Gastroesophageal sphincter (tissue), 4 donors: ENCODE measurements at places on chromosomes 1 and 21.
A peak's percentile ranks its signal among the peaks of the same experiment; 100 is the strongest.

DNA sequence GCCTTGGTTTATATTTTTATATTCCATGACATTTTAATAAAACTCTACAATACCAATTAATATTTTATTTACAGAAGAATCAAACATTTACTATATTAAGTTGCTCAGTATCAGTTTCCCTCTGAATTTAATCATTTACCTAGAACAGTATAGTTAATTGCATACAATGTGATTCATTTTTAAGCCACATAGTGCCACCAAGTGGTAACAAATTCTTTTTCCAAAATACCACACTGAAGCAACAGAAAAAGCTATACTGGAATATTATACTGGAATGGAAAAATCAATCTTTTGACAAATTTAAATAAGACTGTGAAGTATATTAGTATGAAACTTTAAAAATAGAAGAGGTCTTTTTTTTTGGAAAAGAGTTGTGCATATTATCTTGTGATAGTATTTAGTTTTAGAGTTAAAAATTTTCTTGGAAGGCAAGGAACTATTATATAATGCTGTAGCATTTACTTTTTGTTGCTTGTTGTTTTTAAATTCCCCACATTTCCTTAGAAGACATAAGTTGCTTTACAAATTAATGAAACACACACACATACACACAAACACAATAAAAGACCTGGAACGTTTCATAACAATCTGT, 57.3 kb downstream of the ZNF644 start:
- no peak for ATAC-seq

- ATAC-seq = no peak
Observed at GRCh38 chr1:208000504-208000903, 89.6 kb upstream of the CD34 start.

- no peak for ATAC-seq
Observed at GRCh38 chr1:87684194-87684593, 355.5 kb downstream of the LMO4 start.

- ATAC-seq = no peak
Observed at GRCh38 chr21:40633048-40633447, 213.9 kb downstream of the DSCAM start.

GRCh38 chr1:240170806-240171205, 79.1 kb downstream of the FMN2 start:
- no peak for ATAC-seq

DNA sequence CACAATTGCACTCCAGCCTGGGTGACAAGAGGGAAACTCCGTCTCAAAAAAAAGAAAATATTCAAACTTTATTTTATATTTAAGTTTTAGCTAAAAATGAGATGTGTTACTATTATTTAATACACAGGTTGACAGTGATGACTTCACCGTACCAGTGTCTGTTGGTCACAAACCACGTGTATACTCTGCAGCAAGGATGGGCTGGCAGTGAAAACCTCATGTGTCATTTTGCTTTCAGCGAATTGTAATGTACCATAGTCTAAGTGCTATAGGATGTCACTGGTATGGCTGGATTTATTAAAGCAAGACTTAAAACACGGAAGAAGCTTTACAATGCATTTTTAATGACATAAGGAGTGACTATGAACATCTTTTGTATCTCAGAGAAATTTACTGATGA, 28.1 kb upstream of the NHLH2 start:
- ATAC-seq = no peak

- ATAC-seq = no peak
Observed at GRCh38 chr1:179017383-179018326, 8.0 kb upstream of the FAM20B start.

DNA sequence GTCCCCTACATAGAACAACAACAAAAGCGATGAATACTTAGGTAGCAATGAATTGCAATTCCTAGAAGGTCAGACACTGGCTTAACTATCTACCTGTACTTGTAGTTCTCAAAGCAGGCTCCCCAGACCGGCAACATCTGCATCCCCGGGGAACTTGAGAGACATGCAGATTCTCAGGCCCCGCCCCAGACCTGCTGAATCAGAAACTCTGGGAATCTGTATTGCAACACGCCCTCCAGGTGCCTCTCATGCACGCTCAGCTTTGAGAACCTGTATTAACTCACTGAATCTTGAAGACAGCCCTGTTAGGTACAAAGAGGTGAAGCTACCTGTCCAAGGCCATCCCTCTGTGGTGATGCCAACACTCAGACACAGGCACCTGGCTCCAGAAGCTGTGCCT, 128.1 kb downstream of the KAZN start:
- ATAC-seq = no peak

DNA sequence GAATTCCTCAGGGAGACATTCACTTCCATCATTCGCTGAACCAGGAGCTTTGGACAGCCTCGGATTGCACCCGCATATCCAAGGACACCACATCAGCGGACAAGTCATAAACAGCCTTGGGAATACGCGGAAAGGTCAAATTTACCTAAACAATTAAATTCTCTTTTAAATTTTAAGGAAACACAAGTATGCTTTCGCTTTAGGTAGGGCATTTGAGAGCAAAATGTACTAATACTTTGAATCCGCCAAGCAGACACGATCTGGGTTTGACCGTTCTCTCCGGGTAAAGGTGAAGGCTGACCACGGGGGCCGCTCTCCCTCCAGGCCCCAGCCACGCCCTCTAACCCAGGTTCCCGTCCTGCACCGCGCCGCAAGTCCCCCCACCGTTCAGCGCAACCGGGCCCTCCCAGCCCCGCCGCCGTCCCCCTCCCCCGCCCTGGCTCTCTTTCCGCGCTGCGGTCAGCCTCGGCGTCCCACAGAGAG, 479 bp upstream of the ACADM start:
- ATAC-seq = peak; percentile 97

- no peak for ATAC-seq
Observed at GRCh38 chr1:191206513-191207207, 729.0 kb upstream of the BRINP3 start.

- ATAC-seq = no peak
Observed at GRCh38 chr1:200153277-200154055, 126.0 kb downstream of the NR5A2 start.
